ENCODE measurements at places on chromosomes 12 and 14. TPM values are rescaled to one million over a fixed set of nuclear protein-coding genes. Genes with fewer than 3 reads are reported as not detected.
A peak's percentile ranks its signal among the peaks of the same experiment; 100 is the strongest.

GRCh38 chr12:57105011-57105753 is 6.0 kb downstream of the STAT6 start:
- H3K27ac ChIP-seq, result no peak overlapping the region
- H3K4me3 ChIP-seq, result no peak overlapping the region
- DNase-seq, result no peak
- no peaks in the 10 kb centered on the region for H3K27me3 ChIP-seq
- H3K4me1 ChIP-seq, result peaks cover 14% of the 10 kb centered on the region

- DNase-seq, result peak; percentile 18
- no peak overlapping the region for H3K27ac ChIP-seq
- H3K27me3 ChIP-seq, result no peaks in the 10 kb centered on the region
- H3K4me3 ChIP-seq, result no peak overlapping the region
Measured at GRCh38 chr14:78254911-78255461, 84.8 kb downstream of the NRXN3 start.

DNA sequence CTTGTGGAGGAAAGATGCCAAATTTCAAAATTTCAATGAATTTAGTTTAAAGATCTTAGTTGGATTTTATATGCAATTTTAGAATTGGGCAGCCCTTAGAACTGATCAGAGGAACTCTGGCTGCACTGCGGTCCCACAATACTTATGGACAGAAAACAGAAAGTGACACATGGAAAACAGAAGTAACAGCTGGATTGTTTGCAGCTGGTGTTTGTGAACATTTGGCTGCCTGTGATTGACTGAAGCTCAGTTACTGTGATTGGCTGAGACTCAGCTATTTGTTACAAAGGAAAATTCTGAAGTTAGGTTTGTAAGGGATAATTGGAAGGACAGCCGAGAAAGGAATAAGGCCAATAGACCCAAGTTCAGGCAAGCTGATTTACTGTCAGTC is 10.0 kb upstream of the KRT86 start:
- peaks cover 32% of the 10 kb centered on the region for H3K4me1 ChIP-seq
- no peaks in the 10 kb centered on the region for H3K27me3 ChIP-seq
- no peaks in the 10 kb centered on the region for H3K36me3 ChIP-seq
- no peak overlapping the region for H3K4me3 ChIP-seq
- no peak overlapping the region for H3K27ac ChIP-seq

DNA sequence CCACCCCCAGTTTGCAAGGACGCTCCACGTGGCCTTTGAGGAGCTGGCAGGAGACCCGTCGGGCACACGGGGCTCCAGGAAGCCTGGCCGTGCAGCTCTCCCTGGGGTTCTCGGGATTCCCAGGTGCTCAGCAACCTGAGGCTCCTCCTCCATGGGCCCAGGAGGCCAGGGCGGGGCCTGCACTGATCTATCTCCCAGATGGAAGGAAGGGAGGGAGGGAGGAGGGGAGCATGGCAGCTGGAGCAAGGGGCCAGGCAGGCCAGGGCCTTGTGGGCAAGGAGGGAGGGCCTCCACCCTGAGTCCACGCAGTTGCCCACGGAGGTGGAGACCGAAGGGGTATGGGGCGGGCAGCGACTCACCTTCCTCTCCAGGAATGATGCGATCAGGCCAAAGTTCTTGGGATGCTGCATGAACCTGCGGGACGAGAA is 127.3 kb downstream of the RFLNA start:
- peaks cover 32% of the 10 kb centered on the region for H3K4me1 ChIP-seq
- peaks cover 11% of the 10 kb centered on the region for H3K36me3 ChIP-seq
- no peaks in the 10 kb centered on the region for H3K27me3 ChIP-seq
- peak; percentile 52 for DNase-seq
- peak overlapping the region; percentile 89 for H3K27ac ChIP-seq

- H3K4me3 ChIP-seq, result no peak overlapping the region
- peak overlapping the region; percentile 37 for H3K27ac ChIP-seq
- no peaks in the 10 kb centered on the region for H3K36me3 ChIP-seq
- peak; percentile 35 for DNase-seq
- no peaks in the 10 kb centered on the region for H3K27me3 ChIP-seq
Measured at GRCh38 chr14:89304972-89305703, 111.9 kb downstream of the FOXN3 start.

KIF5A gene
- 0.33 TPM for total RNA-seq

PAX9 gene
- total RNA-seq, result not detected
